Stimulated activated CD4-positive, alpha-beta T cell treated with anti-CD3 and anti-CD28 coated beads, Interleukin-2, amount 100 ng/mL, for 24 hours (primary cell): ENCODE measurements at places on chromosomes 16 and 17.

- no peak for DNase-seq
Measured at GRCh38 chr17:81002409-81003361, 11.0 kb downstream of the CHMP6 start.

DNA sequence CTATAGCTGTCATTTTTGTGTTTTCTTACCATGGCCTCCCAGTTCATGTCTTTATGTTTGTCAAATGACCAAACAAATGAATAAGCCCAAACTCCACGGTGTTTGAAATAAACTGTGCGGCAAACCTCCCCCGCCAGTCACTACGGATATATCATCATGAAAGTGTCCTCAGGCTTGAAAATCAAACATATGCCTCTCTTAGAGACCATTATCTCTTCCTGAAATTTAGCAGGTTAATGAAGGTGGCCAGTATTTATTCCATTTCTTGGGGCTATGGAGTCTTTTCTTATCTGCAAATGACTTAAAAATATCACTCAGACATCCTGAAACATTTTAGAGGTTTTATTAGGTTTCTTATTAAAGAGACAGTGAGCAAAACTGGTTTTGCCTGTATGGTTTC is 610.3 kb upstream of the CDH5 start:
- DNase-seq: no peak

DNA sequence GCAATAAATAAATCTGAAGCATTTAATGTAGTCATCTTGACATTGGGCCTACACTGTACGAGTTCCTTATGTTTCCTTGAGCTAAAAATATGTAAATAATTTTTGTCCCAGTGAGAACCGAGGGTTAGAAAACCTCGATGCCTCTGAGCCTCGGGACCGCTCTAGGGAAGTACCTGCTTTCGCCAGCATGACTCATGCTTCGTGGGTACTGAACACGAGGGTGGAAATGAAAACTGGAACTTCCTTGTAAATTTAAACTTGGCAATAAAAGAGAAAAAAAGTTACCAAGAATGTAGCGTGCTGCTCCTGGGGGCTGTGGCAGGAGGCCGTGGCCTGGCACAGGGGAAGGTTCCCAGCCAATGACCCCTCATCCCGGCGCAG is 74.1 kb downstream of the SOCS1 start:
- peak; percentile 58 for DNase-seq

DNA sequence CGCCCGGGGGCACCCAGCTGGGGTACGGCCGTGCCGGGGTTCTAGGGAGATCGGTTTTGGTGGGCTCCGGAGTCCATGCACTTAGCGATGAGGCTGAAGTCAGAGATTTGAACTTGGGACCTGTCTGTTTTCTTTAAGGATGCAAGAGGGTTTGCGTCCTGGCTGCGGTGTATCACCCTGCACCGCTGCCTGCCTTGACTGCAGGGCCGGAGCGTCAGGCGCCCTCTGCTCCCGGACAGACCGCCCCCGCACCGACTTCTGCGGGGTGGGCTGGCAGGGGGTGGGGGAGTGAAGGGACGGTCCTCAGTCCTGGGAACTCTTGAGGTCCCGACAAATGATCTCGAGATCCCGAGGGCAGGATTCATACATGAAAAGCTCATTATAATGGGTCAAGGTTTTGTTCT is 701 bp downstream of the PDP2 start:
- DNase-seq: peak; percentile 30

DNA sequence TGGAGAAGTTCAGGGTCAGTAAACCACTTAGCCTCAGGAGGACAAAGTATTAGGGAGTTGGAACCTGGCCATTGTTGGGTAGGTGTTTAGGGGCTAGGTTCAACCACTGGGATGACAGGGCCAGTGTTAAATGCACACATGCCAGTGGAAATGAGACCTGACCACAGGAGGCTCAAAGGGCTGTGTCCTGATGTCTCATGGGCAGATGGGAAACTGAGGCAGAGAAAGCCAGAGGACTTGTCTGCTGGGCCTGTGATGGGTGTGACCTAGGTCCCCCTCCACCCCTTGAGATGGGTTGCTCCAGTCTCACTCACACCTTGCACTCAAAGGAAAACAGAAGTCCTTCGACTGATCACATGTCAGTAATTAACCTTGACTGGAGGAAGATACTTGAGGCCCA is 16.0 kb downstream of the CPNE2 start:
- no peak for DNase-seq

DNA sequence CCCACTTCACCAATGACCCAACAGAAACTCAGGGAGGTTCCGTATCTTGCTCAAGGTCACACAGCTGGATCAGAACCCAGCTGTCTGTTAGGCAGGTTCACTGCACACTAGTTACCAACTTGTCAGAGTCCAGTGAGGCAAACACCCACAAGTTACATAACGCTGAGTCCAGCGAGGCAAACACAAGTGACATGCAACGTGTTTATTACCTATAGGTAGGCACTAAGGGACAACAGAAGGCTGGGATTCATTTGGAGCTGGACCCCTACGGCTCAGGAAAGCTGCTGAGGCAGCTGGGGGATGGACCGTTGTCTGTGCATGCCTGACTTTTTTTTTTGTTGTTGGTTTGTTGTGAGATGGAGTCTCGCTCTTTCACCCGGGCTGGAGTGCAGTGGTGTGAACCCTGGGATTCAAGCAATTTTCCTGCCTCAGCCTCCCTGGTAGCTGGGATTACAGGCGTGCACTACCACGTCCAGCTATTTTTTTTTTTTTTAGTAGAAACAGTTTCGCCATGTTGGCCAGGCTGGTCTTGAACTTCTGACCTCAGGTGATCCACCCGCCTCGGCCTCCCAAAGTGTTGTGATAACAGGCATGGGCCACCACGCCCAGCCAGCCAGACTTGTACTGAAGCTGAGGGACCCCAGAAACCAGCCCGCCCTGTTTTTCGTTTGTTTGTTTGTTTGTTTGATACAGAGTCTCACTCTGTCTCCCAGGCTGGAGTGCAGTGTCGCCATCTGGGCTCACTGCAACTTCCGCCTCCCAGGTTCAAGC is 1.9 kb upstream of the RSAD1 start:
- DNase-seq: no peak

- no peak for DNase-seq
Measured at GRCh38 chr17:1957037-1957436, 68.1 kb downstream of the RTN4RL1 start.

DNA sequence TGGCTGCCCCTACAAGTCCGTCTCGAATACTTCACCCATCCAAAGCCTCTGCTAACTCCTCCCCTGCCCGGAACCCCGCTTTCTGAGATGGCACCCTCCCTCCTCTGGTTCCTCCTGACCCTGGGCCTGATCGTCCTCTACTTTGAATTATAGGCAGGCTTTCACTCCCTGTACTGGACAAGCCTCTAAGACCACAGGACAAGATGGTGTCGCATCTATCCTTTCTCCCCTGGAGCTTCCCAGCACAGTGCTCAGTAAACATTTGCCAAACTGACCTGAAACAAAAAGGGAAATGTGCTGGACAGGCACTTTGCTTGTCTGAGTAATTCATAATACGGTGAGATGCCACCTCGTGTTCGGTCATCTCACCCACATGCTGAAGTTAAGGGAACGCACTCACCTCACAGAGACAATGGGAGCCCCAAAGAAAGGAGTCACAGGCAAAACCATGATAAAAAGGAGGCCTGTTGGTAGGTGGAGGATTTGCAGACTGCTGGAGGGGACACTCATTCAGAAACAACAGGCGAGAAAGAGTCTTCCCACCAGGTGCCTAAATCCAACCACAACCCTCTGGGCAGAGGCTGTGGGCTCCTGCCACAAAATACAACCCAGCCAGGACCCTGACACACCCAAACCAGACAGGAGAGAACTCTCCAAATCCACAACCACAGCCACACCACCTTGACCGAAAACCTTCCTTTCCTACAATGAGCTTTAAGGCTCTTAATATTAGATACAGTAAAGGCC is 28.2 kb downstream of the SNN start:
- DNase-seq: no peak

- DNase-seq: no peak
Measured at GRCh38 chr17:1568950-1569810, 6.6 kb upstream of the PITPNA start.

- no peak for DNase-seq
Measured at GRCh38 chr16:10493276-10493675, 87.1 kb downstream of the EMP2 start.
